ENCODE measurements at places on chromosomes 5 and 9.

DNA sequence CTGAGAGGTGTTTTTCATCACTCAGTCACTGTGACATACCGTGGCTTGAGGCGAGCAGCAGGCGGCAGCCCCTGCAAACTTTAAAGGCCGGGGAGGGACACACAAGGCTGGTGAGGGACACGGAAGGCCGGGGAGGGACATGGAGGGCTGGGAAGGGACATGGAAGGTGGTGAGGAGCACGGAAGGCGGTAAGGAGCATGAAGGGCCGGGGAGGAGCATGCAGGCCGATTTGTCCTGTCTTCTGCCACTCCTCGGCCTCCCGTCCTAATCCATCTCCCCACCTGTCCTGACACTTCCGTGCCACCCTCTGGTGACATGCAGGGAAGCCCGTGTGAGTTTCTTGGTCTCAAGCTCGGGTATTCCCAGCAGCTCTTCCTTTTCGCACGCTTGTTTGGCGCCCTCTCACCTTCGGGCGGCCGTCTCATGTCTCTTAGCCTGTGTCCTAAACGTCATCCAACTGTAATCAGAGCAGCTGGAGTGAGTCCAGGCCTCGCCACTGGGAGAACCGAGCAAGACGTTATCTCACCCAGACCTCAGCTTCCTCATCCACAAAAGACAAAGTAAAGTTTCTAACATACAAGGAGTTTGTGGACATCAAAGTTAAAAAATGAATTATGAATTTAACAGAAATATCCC is 126.5 kb downstream of the MRPL36 start:
- DNase-seq, result no peak

DNA sequence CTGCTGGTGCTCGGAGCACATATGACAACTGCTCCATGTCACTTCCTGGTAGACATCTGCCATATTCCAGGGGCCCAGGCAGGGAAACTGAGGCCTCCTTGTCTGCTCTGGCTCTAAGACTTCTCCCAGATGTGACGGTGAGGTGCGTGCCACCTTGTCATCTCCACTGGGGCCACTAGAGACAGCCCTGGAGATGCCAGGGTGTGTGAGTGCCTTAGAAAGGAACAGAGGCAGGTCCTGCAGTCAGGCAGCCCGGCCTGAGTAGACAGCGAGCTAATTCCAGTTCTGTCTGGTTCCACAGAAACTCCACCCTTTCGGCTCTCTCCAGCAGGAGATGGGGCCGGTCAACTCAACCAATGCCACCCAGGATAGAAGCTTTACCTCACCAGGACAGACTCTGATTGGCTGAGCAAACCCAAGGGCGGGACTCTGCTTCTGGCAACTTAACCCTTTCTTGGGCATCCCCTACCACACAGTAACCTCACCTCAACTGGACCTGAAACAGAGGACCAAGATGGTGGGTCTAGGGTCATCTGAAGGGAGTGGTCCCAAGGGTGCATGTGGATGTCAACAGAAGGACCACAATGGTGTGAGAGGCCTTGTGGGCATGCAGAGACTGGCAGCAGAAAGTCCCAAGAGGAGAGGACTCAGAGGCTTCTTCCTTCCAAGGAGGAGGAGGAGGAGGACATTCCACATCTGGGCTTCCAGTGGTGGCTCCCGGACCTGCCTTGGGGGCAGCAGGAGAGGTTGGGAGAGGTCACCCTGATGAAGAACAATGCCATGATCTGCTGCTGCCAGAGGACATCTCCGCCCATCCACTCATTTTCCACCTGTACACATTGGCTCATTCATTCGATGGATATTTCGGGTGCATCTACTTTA is 77.7 kb downstream of the RGS3 start:
- DNase-seq, result peak; percentile 76

DNA sequence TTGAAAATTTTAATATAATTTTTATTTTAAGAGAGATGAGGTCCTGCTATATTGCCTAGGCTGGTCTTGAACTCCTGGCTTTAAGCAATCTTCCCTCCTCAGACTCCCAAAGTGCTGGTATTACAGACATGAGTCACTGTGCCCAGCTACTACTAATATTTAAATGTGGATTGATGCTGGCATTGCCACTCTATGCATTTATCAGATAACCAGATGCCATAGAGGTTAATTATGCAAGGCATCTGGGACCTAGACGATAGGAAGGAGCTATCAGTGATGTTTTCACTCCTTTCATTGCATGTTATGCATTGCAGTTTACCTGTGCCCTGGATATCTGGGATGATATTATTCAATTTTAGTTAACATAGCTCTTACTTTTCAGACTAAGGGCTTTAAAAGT is 127.0 kb downstream of the RPS23 start:
- DNase-seq, result no peak

- DNase-seq, result no peak
These were observed 12.0 kb upstream of the TOR2A start for GRCh38 chr9:127746959-127747569.

- peak; percentile 49 for DNase-seq
These were observed 1.1 kb downstream of the JADE2 start for GRCh38 chr5:134526483-134527155.

DNA sequence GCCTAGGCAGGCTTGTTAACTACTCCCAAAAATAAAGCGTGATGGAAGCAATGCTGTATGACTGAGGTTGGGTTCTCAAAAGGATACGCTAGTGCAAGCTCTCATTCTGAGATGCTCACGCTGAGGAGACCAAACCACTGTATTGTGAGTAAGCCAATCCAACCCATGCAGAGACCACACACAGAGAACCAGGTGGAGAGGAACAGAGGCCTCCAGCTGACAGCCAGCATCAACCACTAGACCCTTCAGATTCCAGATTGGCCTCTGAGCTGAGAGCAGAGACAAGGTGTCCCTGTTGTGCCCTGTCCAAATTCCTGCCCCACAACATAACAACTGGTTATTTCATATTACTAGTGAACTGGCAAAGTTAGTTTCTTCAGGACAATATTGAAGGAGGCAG is 4.5 kb downstream of the TSTD2 start:
- DNase-seq, result no peak

DNA sequence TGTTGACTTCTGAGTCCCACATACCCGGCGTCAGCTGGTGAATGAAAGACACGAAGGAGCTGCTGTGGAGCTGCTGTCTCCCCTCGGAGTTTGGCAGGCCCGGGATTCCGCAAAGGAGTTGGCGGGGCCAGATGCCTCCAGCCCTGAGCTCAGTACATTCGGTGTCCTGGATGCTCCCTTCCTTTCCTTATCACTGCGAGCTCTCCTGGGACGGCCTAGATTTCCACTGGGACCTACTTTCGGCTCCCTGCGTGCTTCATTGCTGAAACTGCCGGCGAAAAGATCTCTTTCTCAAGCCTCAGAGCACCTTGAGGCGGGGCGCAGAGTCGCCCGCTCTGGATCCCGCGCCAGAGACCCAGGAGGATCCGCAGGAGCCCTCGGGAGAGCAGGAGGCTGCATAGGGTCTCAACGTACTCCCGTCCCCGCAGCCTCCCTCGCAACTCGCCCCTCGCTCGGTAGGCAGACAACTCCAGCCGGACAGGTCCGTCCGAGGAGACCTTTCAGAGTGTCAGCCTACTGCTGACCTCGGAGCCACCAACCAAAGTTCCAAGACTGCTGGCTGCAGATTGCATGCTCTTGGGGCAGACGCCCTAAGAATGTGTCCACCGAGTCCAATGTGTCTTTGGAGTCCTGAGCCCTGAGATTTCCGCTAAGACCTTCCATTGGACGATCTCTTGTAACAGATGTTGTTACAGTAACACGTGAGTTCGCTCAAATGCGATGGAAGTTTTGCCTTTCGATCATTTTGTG is 6.1 kb downstream of the ANXA2R start:
- no peak for DNase-seq

DNA sequence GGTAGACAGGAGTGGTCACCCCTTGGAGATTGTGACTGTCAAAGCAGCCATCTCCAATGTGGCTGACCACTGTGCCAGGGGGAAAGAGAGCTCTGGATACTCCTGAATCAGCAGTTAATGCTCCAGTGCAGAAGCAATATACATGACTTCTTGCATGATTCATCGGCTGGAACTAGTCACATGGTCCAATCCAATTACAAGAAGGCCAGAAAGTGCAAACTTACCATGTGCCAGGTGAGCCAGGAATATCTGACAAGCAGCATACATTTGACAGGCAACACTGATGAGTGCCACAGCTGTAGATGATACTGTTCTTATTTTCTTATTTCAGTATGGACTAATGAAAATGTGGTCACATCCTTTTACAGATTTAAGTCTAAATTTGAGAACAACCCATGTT is 440.0 kb upstream of the MPDZ start:
- DNase-seq, result no peak

GRCh38 chr5:78591138-78591612 is 57.4 kb downstream of the LHFPL2 start:
- DNase-seq, result peak; percentile 99

GRCh38 chr5:173454361-173454735 is 126.1 kb upstream of the STC2 start:
- DNase-seq, result peak; percentile 98

GRCh38 chr9:27422279-27422834 is 101.7 kb upstream of the IFNK start:
- DNase-seq, result no peak

- peak; percentile 15 for DNase-seq
These were observed 12.4 kb downstream of the SLC36A1 start for GRCh38 chr5:151459680-151460324.

- peak; percentile 22 for DNase-seq
These were observed 453 bp downstream of the PTRH1 start for GRCh38 chr9:127714951-127715469.

- DNase-seq, result no peak
These were observed 39.2 kb downstream of the SHC3 start for GRCh38 chr9:89139455-89139854.

- no peak for DNase-seq
These were observed 106.6 kb downstream of the PLCXD3 start for GRCh38 chr5:41403846-41404245.
